ENCODE measurements at places on chromosomes 4 and X. TPM values are rescaled to one million over a fixed set of nuclear protein-coding genes. Genes with fewer than 3 reads are reported as not detected.

- ATAC-seq = no peak
Measured at GRCh38 chr4:139973015-139973414, 181.0 kb downstream of the MAML3 start.

The SYNPO2 gene
- 1,547 TPM for total RNA-seq

The GTPBP6 gene
- total RNA-seq = 40.2 TPM

The XAGE1A gene
- not detected for total RNA-seq

DNA sequence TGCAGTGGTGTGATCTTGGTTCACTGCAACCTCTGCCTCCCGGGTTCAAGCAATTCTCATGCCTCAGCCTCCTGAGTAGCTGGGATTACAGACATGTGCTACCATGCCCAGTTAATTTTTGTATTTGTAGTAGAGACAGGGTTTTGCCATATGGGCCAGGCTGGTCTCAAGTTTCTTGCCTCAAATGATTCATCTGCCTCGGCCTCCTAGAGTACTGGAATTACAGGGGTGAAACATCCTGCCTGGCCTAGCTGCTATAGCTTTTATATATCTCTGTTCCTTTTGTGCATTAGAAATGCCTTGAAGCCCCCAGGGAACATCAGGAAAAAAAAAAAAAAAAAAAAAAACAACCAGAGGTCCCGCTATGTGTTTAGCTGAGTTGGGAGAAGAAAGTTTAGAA, 34.8 kb downstream of the UBE2K start:
- no peak for ATAC-seq

GRCh38 chr4:3136454-3136853, 62.0 kb downstream of the HTT start:
- no peak for ATAC-seq

The SPANXN4 gene
- total RNA-seq = not detected

DNA sequence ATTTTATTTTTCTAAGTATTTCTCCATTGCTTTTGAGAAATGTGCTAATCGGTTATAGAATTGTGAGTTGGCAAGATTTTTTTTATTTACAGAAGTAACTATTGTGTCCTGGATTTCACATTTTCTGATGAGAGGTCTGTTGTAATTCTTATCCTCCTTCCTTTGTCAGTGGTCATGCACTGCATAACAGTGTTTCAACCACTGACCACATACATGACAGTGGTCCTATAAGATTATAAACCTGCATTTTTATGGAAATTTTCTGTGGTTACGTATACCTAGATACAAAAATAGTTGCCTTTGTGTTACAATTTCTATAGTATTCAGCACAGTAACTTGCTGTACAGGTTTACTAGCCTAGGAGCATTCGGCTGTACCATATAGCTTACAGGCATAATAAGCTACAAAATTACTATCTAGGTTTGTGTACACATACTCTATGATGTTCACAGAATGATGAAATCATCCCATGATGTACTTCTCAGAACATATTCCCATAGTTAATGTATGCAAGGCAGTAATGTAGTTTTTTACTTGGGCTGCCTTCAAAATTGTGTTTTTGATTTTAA, 47.8 kb downstream of the APELA start:
- no peak for ATAC-seq

GRCh38 chrX:48786825-48787504, 575 bp downstream of the GATA1 start:
- ATAC-seq = no peak

DNA sequence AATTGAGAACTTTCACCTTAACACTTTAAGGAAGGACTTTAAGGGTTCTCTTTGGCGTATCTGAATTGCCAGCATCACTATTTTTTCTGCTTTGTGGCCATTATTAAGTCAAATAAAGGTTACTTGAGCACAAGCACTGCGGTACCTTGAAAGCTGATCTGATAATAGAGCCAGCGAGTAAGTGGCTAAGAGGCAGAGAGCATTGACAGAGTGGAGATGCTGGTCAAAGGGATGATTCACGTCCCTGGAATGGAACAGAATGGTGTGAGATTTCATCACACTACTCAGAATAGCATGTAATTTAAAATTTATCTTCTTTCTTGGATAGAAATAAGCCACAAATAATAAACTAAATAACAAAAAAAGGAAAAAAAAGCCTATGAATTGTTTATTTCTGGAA, 57.1 kb upstream of the NPFFR2 start:
- ATAC-seq = no peak

The UGT2B15 gene
- not detected for total RNA-seq

DNA sequence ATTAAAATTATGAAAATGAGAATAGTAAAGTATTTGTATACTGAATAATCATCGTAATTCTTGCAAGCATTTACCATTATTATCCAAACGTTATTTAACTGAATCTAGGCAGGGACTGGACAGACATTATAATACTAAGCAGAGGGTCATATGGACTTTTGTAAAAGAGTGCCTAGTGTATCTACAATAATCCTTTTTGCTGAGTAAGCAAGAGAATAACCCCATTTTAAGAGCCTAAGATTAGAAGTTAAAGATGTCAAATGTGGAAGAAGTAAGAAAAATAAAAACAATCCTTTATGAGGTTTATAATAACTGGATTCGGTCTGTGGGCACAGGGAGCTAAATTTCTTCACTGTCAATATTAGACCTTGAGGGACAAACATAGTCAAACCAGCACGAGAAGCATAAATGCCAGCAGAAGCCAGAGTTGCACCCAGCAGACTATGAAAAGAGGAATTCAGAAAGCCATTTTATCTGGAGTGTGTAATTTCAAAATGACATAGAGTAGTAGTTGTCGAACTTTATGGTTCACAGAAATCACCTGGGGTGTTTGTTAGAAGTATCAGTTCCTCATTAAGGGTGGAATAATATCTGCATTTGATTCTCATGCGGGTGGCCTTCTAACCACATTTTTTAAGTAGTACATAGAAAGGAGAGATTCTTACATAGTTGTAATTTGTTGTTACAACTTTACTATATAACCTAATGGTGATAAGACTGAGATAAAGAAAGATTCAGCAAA, 39.7 kb upstream of the DCLK2 start:
- no peak for ATAC-seq

DNA sequence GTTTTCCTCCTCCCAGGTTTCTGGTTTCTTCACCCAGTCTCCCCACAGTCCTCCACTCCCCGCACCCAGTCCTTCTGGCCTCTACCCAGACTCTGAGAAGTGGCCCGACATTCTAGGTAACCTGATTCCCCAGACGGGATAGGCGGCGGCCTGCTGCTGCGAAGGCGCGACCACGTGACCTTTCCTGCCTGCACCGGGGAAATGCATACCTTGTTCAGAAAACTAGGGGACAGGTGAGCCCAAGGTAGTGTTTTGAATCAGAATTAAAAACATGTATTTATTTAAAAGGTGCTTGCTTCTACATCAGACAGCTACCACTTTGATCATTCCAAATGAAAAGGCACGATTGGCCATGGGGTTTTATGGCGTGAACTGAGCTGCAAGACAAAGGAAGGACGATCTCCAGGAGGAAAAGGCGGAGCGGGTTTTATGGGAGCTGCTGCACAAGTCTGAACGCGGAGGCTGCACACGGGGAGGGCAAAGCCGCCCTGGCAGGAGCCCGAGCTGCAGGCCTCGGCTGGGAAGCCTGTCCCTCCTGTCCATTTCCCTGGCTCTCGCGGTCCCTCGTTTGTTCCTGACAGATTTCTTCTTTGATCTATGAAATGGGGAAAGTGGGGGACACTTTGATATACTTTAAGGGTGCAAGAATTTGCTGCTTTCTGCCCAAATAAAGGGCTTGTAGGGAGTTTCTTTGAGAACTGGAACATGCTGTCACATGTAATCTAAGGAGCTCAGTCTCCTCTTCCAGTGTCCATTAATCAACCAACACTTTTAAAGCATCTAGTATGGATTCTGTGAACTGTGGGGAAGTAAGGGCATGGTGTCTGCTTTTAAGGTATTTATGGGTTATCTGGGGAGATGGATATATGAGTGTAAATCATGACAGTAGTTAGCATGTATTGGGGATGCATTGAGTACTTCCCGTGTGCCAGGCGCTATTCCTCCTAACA, 150.9 kb downstream of the SPRY1 start:
- ATAC-seq = no peak

DNA sequence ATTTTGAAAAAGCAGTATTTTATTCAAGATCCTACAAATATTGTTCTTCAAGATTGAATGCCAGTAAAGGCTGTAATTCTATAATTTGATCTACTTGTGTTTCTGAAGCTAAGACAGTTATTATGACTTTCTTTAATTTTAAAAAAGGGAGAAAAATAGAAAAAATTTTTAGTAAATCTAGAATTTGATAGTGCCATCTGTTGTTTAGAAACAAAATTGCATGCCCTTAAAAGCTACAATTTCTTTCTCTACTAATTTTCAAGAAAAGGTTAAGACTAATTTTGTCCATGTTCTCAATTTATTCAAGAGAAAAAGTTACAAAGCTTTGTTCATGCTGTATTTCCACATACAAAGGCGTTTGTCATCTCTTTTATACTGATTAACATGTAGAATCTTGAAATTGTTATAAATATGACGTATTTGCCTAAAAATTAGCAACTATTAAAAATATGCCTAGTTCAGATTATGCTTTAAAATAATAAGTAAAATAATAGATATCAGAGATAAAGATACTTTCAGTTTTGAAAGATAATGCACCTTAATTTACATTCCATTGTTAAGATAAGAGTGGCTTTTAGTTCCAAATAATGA, 25.6 kb upstream of the MMRN1 start:
- ATAC-seq = no peak

DNA sequence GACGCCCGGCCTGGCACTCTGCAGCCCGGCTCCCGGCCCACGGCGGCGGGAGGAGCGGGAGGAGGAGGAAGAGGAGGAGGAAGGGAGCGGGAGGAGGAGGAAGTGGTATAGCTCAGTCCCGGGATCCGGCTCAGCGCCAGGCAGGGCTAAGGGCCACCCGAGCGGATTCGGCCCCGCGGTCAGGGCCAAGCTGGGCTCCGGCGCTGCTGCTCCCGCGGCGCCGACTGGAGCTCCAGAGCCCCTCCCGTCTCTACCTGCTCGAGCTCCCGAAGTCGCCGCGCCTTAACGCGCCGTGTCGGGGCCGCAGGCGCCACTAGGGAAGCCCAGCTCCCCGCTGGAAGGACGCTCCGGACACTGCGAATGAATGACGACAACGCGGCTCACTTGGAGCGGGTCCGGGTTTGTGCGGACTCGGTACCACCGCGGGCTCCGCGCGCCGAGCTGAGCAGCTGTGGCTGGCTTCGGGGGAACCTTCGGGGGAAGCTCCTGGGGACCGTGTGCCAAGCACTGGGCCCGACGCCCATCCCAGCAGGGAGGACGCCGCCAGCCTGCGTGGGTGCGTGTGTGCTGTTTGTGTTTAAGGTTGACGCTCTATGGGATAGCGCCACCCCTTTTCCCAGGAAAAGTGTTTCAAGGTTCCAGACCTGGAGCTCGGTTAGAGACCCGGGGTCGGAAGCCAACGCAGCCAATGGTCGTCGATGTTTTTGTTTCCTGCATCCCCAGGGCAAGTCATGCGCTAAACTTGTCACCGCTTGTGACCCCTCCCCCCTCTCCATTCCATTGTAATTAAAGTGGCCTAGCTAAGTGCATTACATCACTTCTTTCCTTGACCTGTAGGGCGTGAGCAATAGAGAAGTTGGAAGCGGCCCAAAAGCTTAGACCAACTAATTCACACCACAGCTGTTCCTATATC, at the start of gene TBC1D9:
Gene TBC1D9, minus strand, starts transcription at position 67 of the 913 bp plus-strand sequence. CDS start 340 bp downstream, outside the sequence.
- peak; percentile 72 for ATAC-seq

The GPRASP3 gene
- 5.1 TPM for total RNA-seq

GRCh38 chr4:10727140-10727880, 42.7 kb upstream of the CLNK start:
- no peak for ATAC-seq

The HPGD gene
- total RNA-seq = 22.6 TPM

Data from gastroesophageal sphincter (tissue), 4 donors.